ENCODE measurements at places on chromosomes 16 and 17.

- no peak for DNase-seq
- peaks cover 44% of the 10 kb centered on the region for H3K4me1 ChIP-seq
- H3K36me3 ChIP-seq: no peaks in the 10 kb centered on the region
- no peak overlapping the region for H3K4me3 ChIP-seq
Measured at GRCh38 chr16:71899171-71899570, 3.8 kb downstream of the IST1 start.

DNA sequence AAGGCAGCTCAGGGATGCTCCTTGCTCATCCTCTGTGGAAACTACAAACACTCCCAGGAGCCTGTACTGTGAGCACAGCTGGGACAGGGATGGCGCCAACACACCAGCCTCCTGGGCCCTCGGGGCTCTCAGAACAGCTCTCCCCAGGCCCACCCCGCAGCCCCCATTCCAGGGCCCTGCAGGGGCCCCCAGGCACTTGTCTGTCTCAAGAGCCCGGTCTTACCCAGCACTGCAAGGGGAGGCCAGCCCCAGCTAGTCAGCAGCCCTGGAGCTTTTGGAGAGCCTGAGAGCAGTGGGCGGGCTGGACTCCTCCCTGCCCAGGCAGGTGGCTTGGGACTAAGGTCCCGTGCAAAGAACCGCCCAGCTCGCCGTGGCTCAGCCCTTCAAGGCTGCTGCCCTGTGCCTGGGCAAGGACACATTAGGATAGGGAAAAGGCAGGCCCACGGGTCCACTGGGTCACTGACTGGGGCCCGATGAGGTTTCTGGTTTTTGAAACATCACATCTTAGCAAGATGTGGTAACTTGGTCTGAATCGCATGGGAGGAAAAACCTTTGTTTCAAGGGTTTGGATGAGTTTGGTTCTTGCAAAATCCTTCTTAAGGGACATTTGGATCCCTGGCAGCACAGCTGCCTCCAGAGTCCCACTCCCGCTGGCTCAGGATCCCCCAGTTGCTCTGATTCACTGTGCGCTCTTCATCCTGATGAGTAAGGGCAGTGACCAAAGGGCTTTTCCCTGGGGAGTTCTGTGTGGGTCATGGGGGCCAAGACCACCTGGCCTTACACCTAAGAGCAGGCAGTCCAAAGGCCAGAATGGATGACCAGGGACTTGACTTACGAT is 2.8 kb downstream of the DNASE1L2 start:
- peaks cover 19% of the 10 kb centered on the region for H3K27me3 ChIP-seq
- no peak overlapping the region for H3K27ac ChIP-seq
- peaks cover 54% of the 10 kb centered on the region for H3K36me3 ChIP-seq
- DNase-seq: no peak
- H3K4me1 ChIP-seq: peaks cover 35% of the 10 kb centered on the region
- H3K4me3 ChIP-seq: no peak overlapping the region

GRCh38 chr17:17732444-17732843 is 51.2 kb downstream of the RAI1 start:
- no peaks in the 10 kb centered on the region for H3K36me3 ChIP-seq
- H3K27ac ChIP-seq: peak overlapping the region; percentile 83
- no peak overlapping the region for H3K4me3 ChIP-seq
- H3K27me3 ChIP-seq: no peaks in the 10 kb centered on the region
- no peak for DNase-seq
- H3K4me1 ChIP-seq: peaks cover 74% of the 10 kb centered on the region

GRCh38 chr16:79651363-79651762 is 50.8 kb upstream of the MAF start:
- peak overlapping the region; percentile 29 for H3K27ac ChIP-seq
- H3K27me3 ChIP-seq: no peaks in the 10 kb centered on the region
- H3K4me1 ChIP-seq: peaks cover 27% of the 10 kb centered on the region
- H3K36me3 ChIP-seq: no peaks in the 10 kb centered on the region
- no peak for DNase-seq

DNA sequence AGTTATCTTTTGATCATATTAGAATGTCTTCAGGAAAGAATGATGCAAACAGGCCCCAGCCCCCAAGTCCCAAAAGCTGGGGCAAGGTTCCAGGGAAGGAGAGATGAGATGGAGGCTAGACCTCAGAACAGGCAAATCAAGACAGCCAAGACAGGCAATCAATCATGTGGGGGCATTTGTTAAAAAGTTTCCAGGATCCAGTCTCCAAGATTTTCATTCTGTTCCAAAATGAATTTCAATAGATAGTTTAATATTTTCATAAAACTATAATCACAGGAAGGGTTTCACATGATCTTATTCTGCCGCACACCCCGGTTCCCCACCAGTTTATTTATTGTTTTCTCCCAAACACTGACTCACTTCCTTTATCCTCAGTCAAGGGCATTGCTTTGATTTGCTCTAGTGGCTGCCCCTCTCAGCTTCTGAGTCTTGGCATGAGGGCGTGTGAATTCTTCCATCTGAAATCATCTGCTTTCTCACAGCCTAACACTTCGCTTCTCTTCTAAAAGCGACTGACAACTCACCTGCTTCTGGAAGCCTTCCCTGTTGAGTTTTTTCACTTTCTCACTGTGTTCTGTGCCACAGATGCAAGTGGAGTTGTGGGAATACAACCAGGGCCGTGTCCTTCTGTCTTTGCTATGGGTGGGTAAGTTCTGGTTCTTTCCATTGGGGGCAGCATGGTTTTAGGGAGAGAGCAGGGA is 12.2 kb upstream of the TERF2 start:
- H3K36me3 ChIP-seq: no peaks in the 10 kb centered on the region
- H3K4me1 ChIP-seq: peaks cover 41% of the 10 kb centered on the region
- H3K4me3 ChIP-seq: no peak overlapping the region

DNA sequence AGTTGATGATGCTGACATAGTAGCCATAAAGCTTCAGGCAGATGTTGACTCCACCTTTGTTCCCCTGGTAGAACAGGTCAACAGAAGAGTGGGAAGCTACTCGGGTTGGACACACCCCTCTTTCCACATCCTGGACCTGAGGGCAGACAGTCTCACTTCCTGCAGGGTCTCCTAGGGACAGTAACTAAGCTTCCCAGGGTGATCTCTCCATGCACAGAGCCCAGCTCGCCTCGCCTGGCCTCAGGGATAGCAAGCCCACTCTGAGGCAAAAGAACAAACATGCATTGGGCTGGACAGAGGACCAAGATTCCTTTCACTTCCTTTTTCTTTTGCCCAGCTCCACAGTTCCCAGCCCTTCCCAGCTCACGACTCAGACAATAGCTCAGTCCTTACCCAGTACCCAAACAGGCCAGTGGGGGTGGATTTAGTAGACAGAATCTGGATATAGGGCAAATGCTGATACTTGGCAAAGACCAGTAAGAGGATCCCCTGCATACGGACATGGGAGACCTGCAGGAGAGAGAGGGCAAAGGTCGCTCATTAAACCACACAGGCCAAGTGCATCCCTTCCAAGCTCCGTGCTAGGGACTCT is 7.0 kb downstream of the INPP5K start:
- no peak overlapping the region for H3K4me3 ChIP-seq
- no peak for DNase-seq
- H3K27ac ChIP-seq: no peak overlapping the region
- peaks cover 58% of the 10 kb centered on the region for H3K4me1 ChIP-seq
- H3K36me3 ChIP-seq: peaks cover 55% of the 10 kb centered on the region

GRCh38 chr17:37160944-37161343 is 212.2 kb downstream of the AATF start:
- H3K27ac ChIP-seq: no peak overlapping the region
- H3K4me1 ChIP-seq: peaks cover 14% of the 10 kb centered on the region
- no peak overlapping the region for H3K4me3 ChIP-seq
- DNase-seq: no peak
- no peaks in the 10 kb centered on the region for H3K27me3 ChIP-seq
- peaks cover 21% of the 10 kb centered on the region for H3K36me3 ChIP-seq

DNA sequence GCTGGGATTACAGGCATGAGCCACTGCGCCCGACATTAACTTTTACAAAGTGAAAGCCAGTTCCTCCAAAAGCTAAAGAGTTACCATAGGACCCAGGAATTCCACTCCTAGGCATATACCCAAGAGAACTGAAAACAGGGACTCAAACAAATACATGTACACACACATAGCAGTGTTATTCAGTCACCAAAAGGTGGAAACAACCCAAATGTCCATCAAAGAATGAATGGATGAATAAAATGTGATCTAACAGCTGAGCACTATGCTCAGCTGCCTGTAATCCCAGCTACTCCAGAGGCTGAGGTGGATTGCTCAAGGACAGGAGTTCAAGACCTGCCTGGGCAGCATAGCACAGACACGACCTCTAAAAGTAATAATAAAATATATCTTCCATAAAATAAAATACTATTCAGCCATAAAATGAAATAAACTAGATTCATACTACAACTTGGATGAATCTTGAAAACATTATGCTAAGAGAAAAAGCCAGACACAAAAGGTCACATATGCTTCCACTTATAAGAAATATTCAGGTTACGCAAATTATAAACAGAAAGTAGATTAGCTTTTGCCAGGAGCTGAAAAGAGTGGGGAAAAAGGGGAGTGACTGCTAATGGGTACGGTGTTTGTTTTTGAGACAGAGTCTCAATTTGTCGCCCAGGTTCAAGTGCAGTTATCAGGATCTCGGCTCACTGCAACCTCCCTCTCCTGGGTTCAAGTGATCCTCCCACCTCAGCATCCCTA is 9.3 kb upstream of the USP7 start:
- H3K27me3 ChIP-seq: no peaks in the 10 kb centered on the region
- H3K4me3 ChIP-seq: no peak overlapping the region
- peaks cover 2% of the 10 kb centered on the region for H3K4me1 ChIP-seq
- DNase-seq: no peak
- no peaks in the 10 kb centered on the region for H3K36me3 ChIP-seq

DNA sequence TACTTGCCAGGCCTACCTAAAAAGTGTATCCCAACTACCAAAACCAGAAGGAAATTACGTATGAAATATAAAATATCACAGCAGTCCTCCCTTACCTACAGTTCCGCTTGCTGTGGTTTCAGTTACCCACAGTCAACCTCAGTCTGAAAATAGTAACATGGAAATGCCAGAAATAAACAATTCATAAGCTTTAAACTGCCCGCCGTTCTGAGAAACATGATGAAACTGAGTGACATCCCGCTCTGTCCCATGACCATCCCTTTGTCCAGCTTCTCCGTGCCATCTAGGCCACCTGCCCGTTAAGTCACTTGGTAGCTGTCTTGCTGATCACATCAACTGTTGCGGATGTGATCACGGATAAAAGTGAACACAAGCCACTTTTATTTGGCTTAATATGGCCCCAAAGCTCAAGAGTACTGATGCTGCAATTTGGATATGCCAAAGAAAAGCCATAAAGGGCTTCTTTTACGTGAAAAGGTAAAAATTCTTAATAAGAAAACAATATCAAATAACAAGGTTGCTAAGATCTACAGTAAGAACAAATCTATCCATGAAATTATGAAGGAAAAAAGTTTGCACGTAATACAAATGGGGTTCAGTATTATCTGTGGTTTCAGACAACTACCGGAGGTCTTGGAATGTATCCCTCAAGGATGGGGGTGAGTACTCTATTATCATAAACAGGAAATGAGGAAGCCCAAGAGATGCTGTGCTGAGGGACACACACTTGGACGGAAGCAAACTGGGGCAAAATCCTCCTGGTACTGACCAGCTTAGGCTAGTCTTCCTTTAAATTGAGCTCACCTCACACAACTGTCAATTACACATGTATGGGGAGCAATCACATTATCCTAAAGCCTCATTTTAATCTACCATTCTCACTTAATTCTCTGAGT is 8.2 kb downstream of the USP22 start:
- H3K27ac ChIP-seq: no peak overlapping the region
- peak overlapping the region; percentile 2 for H3K4me3 ChIP-seq

DNA sequence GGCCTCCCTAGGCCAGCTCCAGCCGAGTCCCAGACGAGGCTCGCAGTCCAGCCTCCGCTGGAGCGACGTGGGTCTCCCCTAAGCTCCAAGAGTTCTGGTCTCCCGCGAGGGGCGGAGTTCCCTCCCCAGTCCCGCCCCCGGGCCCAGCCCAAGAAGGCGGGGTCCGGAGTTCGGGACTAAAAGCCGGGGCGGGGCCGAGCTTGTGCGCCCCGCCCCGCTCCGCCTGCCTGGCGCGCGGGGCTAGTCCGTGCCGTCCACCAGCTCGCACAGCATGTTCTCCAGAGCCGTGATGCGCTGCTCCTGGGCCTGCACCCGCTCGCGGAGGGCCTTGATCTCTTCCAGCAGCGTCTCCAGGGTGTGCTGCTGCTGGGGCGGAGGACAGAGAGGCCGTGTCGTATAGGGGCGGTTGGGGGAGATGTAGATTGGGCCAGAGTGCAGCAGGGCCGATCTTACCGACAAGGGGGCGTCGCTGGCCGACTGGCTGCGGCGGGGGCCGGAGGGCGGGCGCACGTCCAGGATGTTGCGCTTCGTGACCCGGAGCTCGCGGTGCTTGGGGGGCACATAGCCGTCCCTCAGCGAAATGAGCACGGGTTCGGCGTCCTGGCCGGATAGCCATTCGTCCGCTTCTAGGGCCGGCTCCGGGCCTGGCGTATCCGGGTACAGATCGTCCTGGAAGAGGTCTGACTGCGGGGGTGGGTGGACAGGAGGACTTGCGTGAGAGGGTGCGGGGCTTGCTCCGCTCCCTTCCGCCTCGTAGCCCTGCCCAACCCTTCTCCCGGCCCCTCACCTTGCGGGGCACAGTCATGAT is 7.0 kb downstream of the CORO6 start:
- H3K27ac ChIP-seq: peak overlapping the region; percentile 28
- peaks cover 56% of the 10 kb centered on the region for H3K4me1 ChIP-seq
- peaks cover 6% of the 10 kb centered on the region for H3K27me3 ChIP-seq
- H3K36me3 ChIP-seq: no peaks in the 10 kb centered on the region
- peak; percentile 94 for DNase-seq

DNA sequence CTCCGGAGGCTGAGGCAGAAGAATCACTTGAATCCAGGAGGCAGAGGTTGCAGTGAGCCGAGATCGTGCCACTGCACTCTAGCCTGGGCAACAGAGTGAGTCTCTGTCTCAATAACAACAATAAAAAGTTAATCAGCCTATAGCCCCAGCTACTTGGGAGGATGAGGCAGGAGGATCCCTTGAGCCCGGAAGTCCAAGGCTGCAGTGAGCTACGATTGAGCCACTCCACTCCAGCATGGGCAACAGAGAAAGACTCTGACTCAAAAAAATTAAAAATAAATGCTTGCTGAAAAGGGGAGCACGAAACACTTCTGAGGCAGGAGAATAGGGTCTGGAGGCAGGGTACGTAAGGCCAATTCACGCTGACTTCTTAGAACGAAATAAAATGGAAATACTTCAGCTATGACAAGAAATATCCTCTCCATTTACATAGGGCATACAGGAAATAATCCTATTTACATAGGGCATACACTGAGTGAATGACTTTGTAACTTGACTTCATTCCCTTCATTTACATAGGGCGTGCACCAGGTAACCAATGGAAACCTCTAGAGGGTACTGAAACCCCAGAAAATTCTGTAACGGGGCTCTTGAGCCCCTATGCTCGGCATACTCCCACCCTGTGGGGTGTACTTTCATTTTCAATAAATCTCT is 3.2 kb upstream of the PRPSAP1 start:
- peaks cover 38% of the 10 kb centered on the region for H3K4me1 ChIP-seq
- DNase-seq: no peak
- no peaks in the 10 kb centered on the region for H3K36me3 ChIP-seq
- H3K4me3 ChIP-seq: no peak overlapping the region
- no peaks in the 10 kb centered on the region for H3K27me3 ChIP-seq

GRCh38 chr16:57470711-57471110 is 8.2 kb downstream of the POLR2C start:
- no peak for DNase-seq
- H3K27ac ChIP-seq: no peak overlapping the region
- no peak overlapping the region for H3K4me3 ChIP-seq
- no peaks in the 10 kb centered on the region for H3K27me3 ChIP-seq
- peaks cover 92% of the 10 kb centered on the region for H3K36me3 ChIP-seq
- peaks cover 17% of the 10 kb centered on the region for H3K4me1 ChIP-seq
